ENCODE measurements at places on chromosomes 2 and 18.
A peak's percentile ranks its signal among the peaks of the same experiment; 100 is the strongest.

GRCh38 chr18:43751835-43752234 lies 474.5 kb upstream of the SYT4 start:
- DNase-seq, result no peak

DNA sequence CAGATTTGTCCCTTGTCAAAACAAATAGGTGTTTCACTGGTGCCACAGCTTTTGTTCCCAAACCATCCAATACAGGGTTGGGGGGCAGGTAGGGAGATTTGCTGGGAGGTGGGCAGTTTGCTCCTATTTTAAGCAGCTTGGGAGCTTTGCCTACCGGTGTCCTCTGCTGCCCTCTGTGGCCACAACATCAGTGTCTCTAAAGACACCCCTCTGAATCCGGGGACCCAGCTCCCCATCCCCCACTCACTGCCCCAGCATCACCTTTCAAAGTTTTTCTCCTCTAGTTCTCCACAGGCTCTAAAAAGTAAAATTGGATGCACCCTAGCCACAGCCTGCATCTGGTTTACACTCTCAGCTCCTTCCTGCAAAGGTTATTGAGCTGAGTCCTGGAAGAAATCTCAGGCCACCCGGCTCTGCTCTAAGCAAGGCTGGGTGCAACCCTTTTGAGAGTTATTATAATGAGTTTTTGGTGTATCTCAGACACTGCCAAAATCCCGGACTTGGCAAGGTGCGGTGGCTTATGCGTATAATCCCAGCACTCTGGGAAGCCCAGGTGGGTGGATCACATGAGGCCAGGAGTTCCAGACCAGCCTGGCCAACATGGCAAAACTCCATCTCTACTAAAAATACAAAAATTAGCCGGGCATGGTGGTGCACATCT lies 2.9 kb upstream of the EPAS1 start:
- DNase-seq, result no peak

GRCh38 chr2:123045713-123046112 lies 979.4 kb upstream of the CNTNAP5 start:
- no peak for DNase-seq

DNA sequence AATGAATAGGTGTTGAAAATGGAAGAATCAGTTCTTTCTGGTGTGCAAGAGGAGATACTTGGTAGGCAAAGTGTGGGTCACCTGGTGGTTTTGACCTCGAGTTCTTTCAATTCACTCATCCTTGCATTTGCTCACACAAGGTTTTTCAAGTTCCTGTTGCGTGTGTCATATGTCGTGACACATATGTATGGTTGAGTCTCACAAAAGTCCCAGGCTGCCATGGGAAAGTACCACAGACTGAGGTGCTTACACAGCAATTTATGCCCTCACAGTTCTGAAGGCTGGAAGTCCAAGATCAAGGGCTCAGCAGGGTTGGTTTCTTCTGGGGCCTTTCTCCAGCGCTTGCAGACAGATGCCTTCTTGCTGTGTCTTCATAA lies 64.4 kb downstream of the NCK2 start:
- no peak for DNase-seq

DNA sequence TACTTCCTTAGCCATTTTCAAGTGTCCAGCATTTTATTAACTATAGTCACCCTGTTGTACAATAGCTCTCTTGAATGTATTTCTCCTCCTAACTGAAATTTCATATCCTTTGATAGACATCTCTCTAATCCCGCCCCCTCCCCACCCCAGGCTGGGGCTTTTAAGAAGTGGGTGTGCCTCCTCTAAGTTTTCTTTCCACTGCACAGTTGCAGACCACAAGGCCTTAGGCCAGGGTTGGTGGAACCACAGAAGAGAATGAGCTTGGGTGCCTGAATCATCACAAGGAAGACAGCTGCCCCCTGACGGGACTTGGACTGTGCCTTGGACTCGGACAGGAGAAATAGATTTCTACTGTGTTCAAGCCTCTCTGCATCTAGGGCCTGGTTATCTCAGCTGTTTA lies 193.4 kb downstream of the HAUS1 start:
- DNase-seq, result no peak

GRCh38 chr2:121075006-121075551 lies 209.9 kb downstream of the TFCP2L1 start:
- DNase-seq, result peak; percentile 95

All from iris pigment epithelial cell (primary cell).